Breast epithelium (tissue), 4 donors: ENCODE measurements at places on chromosomes 5 and 9.

GRCh38 chr9:93231716-93232115 lies 47.8 kb downstream of the WNK2 start:
- H3K4me3 ChIP-seq: no peak overlapping the region
- no peak for DNase-seq
- peak overlapping the region; percentile 40 for H3K27ac ChIP-seq
- no peaks in the 10 kb centered on the region for H3K36me3 ChIP-seq
- no peaks in the 10 kb centered on the region for H3K4me1 ChIP-seq

- no peak for DNase-seq
- H3K27me3 ChIP-seq: no peaks in the 10 kb centered on the region
- no peaks in the 10 kb centered on the region for H3K36me3 ChIP-seq
Observed at GRCh38 chr5:87885758-87886157, 382.9 kb downstream of the TMEM161B start.

DNA sequence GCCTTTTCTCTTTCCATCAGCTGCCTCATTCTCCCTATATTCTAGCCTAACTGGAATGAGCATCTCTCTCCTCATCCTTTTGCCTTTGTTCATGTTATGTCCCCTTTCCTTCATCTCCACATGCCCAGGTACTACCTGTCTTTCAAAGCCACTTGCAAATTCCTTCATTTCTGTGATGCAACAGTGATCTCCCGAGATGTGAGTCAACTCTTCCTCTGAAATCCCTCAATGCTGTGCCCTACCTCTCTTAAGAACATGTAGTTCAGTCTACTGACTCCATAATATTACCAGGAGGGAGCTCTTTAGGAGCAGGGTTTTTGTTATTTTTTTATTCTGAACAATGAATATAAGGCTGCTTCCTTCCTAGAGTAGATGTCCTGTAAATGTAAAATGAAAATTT lies 91.6 kb downstream of the ZNF462 start:
- H3K27ac ChIP-seq: no peak overlapping the region
- no peaks in the 10 kb centered on the region for H3K4me1 ChIP-seq
- H3K27me3 ChIP-seq: no peaks in the 10 kb centered on the region
- H3K36me3 ChIP-seq: no peaks in the 10 kb centered on the region
- no peak overlapping the region for H3K4me3 ChIP-seq

GRCh38 chr9:101372327-101373118 lies 12.3 kb downstream of the BAAT start:
- no peaks in the 10 kb centered on the region for H3K27me3 ChIP-seq
- H3K4me1 ChIP-seq: no peaks in the 10 kb centered on the region
- no peaks in the 10 kb centered on the region for H3K36me3 ChIP-seq
- no peak overlapping the region for H3K4me3 ChIP-seq
- no peak for DNase-seq
- no peak overlapping the region for H3K27ac ChIP-seq

- no peaks in the 10 kb centered on the region for H3K4me1 ChIP-seq
- no peak for DNase-seq
- H3K27ac ChIP-seq: no peak overlapping the region
- H3K27me3 ChIP-seq: no peaks in the 10 kb centered on the region
- no peaks in the 10 kb centered on the region for H3K36me3 ChIP-seq
- no peak overlapping the region for H3K4me3 ChIP-seq
Observed at GRCh38 chr9:134484479-134484878, 157.1 kb upstream of the COL5A1 start.

GRCh38 chr5:157750320-157750719 lies 6.8 kb downstream of the LSM11 start:
- no peak overlapping the region for H3K27ac ChIP-seq
- DNase-seq: no peak
- no peak overlapping the region for H3K4me3 ChIP-seq
- no peaks in the 10 kb centered on the region for H3K36me3 ChIP-seq
- no peaks in the 10 kb centered on the region for H3K27me3 ChIP-seq

DNA sequence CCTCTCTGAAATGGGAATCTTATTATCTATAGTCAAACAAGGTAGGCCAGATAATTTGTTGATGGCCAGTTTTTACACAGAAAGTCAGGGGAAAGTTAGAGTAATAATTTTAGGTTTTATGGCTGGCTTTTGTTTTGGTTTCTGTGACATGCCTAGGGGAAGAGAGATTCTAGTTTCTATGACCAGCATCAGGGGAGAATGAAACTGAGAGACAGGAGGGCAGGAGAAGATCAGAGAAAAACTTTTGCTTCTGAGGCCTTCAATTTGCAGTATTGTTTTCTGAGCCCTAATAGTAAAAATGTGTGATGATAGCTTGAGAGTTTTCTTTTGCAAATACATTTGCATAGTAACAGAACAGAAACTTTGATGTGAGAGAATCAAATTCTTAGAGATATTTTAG lies 564.3 kb downstream of the ZNF608 start:
- no peaks in the 10 kb centered on the region for H3K36me3 ChIP-seq
- H3K27ac ChIP-seq: no peak overlapping the region
- DNase-seq: no peak
- no peaks in the 10 kb centered on the region for H3K4me1 ChIP-seq
- no peak overlapping the region for H3K4me3 ChIP-seq

GRCh38 chr5:57608542-57608941 lies 125.9 kb upstream of the ACTBL2 start:
- H3K4me3 ChIP-seq: no peak overlapping the region
- H3K27ac ChIP-seq: no peak overlapping the region
- H3K4me1 ChIP-seq: no peaks in the 10 kb centered on the region
- no peaks in the 10 kb centered on the region for H3K36me3 ChIP-seq

GRCh38 chr5:35668794-35669193 lies 51.1 kb downstream of the SPEF2 start:
- no peaks in the 10 kb centered on the region for H3K36me3 ChIP-seq
- H3K4me3 ChIP-seq: no peak overlapping the region
- no peak overlapping the region for H3K27ac ChIP-seq
- H3K27me3 ChIP-seq: no peaks in the 10 kb centered on the region
- no peak for DNase-seq

DNA sequence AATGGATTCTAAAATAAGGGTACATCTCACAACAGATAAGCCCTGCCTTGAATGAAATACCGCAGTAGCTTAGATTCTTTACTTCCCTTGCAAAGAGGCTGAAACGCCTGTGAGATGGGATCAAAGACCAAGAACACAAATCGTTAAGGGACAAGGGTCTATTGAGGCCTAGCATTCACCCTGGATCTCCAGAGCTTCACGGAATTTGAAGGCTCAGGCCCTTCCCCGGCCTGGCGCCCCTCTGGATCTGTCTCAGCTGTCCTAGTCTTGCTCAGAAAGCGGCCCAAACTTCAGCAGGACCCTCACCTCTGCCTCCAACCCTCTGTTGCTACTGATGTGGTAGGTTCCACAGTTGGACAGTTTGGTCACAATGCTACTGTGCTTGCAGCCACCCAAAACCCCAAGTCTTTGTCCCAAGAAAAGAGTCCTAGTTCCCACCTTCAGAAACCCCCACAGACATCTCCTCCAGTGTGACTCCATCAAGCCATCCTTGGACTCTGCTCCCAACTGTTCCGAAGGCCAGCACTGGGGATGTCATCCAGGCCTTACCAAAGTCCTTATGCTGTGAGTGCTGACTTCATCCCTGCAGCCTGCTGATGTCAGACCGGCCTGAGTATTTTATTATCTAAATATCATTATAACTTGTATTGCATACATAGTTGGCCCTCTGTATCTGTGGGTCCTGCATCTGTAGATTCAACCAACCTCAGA lies 9.4 kb downstream of the CORO2A start:
- no peak for DNase-seq
- no peaks in the 10 kb centered on the region for H3K36me3 ChIP-seq
- H3K27me3 ChIP-seq: no peaks in the 10 kb centered on the region
- no peak overlapping the region for H3K27ac ChIP-seq
- H3K4me1 ChIP-seq: no peaks in the 10 kb centered on the region

DNA sequence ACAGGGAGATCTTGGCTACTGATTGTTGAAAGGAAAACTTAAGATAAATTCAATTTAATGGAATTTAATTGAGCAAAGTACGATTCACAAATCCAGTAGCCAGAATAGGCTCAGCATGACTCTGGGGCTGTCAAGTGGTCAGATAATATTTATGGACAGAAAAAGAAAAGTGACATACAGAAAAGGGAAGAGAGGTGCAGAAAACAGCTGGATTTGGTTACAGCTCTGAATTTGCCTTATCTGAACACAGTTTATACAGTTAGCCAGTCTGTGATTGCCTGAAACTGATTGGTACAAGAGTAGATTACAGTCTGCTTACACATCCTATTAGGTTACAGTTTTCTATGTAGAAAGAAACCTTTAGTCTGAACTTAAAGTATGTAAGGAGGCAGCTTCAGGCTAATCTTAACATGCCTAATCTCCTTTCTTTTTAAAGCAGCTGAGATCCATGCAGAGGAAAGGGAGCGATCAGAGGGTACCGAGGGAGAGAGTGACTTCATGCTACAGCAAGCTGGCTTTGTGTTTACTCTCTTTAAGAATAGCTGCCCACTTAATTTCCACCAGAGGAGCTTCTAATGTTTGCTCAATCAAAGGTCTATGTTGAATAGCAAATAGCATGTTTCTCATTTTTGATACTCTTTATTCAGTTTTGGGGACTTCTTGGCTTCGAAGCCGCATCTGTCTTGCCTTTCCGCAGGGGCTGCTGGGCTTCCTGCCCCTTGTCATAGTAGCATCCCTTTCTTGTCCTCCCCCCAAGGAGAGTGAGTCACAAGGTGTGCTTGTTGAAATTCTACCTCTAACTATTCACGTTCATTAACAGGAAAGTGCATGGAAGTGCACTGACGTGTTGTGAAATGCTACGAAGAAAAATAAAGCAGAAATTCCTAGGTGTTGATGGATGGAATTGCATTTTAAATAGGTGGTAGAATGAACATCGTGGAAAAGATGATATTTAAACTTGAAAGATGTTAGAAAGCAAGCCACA lies 761.2 kb downstream of the TAF11L14 start:
- H3K36me3 ChIP-seq: no peaks in the 10 kb centered on the region
- H3K4me1 ChIP-seq: no peaks in the 10 kb centered on the region
- H3K27ac ChIP-seq: no peak overlapping the region
- H3K4me3 ChIP-seq: no peak overlapping the region
- H3K27me3 ChIP-seq: peaks cover 12% of the 10 kb centered on the region

GRCh38 chr9:85013703-85014102 lies 344.2 kb downstream of the NTRK2 start:
- DNase-seq: no peak
- no peaks in the 10 kb centered on the region for H3K4me1 ChIP-seq

DNA sequence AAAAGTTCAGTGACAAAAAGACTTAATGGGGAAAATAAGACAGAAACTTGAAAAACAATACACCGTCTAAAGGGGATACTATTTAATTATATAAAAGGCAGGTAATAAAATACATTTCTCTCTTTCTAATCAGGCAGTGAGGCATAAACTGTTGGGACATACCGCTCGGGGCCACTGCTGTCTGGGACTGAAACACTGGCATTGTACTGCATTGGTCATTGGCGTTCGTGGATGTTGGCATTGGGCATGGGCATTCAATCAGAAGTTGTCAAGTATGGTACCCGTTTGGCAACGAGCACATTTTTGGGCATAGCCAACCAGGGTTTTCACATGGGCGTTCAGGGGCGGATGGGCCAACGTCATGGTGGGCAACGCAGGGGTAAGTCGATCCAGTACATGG lies 4.7 kb downstream of the HNRNPK start:
- DNase-seq: no peak
- H3K36me3 ChIP-seq: peaks cover 11% of the 10 kb centered on the region
- no peaks in the 10 kb centered on the region for H3K27me3 ChIP-seq
- no peak overlapping the region for H3K4me3 ChIP-seq
- H3K4me1 ChIP-seq: peaks cover 13% of the 10 kb centered on the region

- no peaks in the 10 kb centered on the region for H3K36me3 ChIP-seq
- no peak overlapping the region for H3K4me3 ChIP-seq
- no peak for DNase-seq
- no peak overlapping the region for H3K27ac ChIP-seq
- H3K27me3 ChIP-seq: no peaks in the 10 kb centered on the region
Observed at GRCh38 chr9:132780230-132781007, 97.7 kb downstream of the AK8 start.

GRCh38 chr5:173663352-173664153 lies 47.1 kb upstream of the BOD1 start:
- no peaks in the 10 kb centered on the region for H3K4me1 ChIP-seq
- no peak for DNase-seq
- no peak overlapping the region for H3K27ac ChIP-seq
- H3K36me3 ChIP-seq: no peaks in the 10 kb centered on the region
- H3K27me3 ChIP-seq: no peaks in the 10 kb centered on the region
- H3K4me3 ChIP-seq: no peak overlapping the region

GRCh38 chr5:13831351-13831750 lies 113.1 kb downstream of the DNAH5 start:
- H3K27me3 ChIP-seq: no peaks in the 10 kb centered on the region
- H3K27ac ChIP-seq: no peak overlapping the region
- H3K36me3 ChIP-seq: no peaks in the 10 kb centered on the region
- no peak overlapping the region for H3K4me3 ChIP-seq
- DNase-seq: no peak

- no peaks in the 10 kb centered on the region for H3K4me1 ChIP-seq
- no peaks in the 10 kb centered on the region for H3K36me3 ChIP-seq
- H3K27ac ChIP-seq: no peak overlapping the region
- no peaks in the 10 kb centered on the region for H3K27me3 ChIP-seq
- DNase-seq: no peak
Observed at GRCh38 chr9:38761999-38762398, 42.1 kb upstream of the FAM240B start.

DNA sequence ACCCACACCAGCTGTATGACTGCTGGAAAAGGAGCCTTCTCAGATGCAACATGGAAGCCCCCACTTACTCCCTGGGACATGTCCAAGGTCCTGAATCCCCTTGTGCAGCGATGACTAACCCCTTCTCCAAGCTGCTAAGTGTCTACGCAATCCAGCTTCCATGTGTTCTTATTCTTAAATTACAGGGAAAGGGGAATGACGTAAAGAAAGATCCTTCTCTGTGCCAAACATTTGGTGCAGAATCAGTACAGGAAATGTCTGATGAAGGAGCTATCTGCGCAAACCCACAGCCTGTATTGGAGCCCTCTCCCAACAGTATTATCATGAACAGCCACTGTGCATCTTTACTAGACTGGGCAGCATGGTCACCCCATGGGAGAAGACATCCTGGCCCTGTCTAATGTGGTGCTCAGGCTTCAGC lies 183.2 kb downstream of the FRMD3 start:
- H3K27ac ChIP-seq: no peak overlapping the region
- no peak for DNase-seq
- H3K27me3 ChIP-seq: no peaks in the 10 kb centered on the region
- H3K36me3 ChIP-seq: no peaks in the 10 kb centered on the region
- H3K4me3 ChIP-seq: no peak overlapping the region
- no peaks in the 10 kb centered on the region for H3K4me1 ChIP-seq

DNA sequence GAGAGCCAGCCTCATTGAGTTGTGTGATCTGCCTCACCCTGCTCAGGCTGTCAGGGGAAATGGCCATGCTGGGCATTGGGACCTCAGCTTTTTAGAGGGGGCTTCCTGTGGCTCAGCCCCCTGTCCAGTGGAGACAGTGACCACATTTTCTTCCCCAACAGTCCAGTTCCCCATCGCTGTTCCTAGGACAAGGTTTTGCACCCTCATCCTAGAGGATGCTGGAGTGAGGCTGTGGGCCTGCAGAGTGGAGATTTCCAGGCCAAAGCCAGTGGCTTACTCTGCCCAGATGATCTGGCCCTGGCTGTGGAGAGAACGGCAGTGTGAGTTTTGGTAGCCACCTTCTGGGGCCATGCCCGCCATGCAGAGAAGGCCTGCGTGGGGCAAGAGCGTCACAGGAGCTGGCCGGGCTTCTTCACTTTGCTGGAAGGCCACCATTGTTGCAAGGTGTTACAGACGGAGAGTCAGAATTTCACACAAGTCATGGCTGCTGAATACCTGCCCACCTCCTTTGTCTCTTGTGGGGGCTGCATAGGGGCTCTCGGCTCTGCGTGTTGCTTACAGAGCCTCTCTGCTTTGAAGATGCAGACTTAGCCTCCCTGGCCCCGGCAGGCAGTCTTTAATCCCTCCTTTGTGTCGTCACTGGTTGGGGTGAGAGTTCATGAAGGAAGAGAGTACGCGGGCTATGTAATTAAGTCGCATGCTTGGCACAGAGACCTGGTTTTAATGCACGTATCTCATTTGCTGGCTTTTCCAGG lies 35.2 kb upstream of the PITX1 start:
- no peaks in the 10 kb centered on the region for H3K36me3 ChIP-seq
- no peak overlapping the region for H3K4me3 ChIP-seq
- no peaks in the 10 kb centered on the region for H3K27me3 ChIP-seq
